NCI-H2107 (cell line): ENCODE measurements at places on chromosomes 1 and 21.

GRCh38 chr1:243964915-243965314 lies 86.2 kb upstream of the ZBTB18 start:
- no peak for DNase-seq

DNA sequence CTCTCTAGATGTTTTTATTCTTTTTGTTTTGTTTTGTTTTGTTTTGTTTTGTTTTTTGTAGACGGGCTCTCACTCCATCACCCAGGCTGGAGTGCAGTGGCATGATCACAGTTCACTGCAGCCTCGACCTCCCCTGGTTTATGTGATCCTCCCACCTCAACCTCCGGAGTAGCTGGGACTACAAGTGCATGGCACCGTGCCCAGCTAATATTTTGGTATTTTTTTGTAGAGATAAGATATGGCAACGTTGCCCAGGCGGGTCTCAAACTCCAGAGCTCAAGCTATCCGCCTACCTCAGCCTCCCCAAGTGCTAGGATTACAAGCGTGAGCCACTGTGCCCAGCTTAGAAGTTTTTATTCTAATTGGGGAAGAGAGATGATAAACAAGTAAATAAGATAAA lies 13.3 kb upstream of the TP53BP2 start:
- no peak for DNase-seq

DNA sequence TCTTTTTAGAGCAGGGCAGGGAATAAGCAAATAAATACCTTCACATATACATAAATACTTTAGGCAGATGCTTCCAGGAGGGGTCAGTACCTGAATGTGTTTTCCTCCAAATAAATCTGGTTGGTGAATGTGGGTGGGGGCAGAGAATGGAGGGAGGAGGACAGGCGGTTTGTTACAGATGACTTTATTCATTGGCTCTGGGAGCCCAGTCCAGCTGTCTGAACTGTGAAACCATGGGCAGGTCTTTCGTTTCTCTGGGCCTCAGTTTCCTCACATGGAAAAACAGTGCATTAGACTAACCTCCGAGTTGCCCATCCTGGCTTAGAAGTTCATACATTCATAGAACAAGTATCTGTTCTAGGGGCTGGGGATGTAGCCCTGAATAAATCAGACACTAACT lies 124.6 kb downstream of the IER5 start:
- no peak for DNase-seq

DNA sequence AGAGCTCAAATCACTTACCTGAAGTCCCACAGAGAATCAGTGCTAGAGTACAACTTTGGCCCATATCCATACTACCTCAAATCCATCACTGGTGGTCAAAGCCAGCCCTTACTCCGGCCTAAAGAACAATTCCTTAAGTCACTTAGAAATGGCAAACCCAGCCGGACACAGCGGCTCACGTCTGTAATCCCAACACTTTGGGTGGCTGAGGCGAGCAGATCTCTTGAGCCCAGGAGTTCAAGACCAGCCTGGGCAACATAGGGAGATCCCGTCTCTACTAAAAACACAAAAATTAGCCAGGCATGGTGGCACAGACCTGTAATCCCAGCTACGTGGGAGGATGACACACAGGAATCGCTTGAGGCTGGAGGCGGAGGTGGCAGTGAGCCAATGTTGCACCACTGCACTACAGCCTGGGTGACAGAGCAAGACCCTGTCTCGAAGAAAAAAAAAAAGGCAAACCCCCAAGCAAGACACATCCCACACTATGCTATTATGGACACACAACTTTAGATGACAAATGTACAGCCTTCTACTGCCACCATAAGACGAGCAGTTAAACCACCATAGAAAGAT lies 24.0 kb downstream of the NPHP4 start:
- no peak for DNase-seq

DNA sequence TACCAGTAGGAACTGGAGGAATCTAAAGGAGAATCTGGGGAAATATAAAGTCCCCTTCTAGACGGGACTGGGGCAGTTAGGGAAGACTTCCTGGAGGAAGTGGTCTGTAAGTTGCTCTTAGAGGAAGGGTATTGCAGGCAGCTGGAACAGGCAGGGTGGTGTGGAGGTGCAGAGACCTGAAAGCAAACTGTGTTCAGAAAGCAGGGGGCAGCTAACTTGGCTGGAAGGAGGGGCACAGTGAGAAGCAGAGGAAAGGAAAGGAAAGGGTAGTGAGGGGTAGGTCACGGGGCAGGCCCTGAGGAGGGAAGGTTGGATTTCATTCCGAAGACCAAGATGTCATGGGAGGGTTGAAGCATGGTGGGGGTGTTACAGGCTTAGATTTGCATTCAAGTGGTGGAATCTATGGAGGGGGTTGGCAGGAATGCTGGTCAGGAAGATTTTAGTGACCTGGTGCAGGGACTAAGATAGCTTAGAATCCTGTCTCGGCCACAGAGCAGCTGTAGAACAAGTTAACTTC lies 240.7 kb downstream of the FOXD2 start:
- DNase-seq: no peak

DNA sequence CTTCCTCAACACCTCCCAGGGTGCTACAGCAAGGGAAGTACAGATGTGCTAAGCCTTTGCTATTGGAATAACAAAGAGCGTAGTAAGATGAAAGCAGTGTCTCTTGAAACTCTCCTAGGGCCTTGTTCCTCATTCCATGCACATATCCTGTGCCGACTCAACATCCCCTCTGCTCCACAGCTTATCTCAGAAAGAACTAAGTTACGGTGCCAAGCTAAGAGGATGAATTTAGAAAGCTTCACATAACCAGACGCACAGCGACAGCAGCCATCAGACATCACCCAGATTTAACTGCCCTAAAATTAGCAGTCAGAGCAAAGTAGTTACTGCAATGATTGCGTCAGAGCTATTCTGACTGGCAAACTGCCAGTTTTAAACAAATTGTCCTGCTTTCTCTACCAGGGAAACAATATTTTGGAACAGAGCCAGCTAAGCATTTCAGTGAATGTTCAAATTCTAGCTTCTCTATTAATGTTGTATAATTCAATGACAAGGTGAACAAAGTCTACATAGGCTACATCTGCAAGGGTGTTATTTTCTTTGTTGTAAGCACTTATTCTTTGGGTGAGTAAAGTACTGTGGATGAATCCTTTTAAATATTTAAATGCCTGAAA lies 9.5 kb downstream of the SIPA1L2 start:
- peak; percentile 87 for DNase-seq

DNA sequence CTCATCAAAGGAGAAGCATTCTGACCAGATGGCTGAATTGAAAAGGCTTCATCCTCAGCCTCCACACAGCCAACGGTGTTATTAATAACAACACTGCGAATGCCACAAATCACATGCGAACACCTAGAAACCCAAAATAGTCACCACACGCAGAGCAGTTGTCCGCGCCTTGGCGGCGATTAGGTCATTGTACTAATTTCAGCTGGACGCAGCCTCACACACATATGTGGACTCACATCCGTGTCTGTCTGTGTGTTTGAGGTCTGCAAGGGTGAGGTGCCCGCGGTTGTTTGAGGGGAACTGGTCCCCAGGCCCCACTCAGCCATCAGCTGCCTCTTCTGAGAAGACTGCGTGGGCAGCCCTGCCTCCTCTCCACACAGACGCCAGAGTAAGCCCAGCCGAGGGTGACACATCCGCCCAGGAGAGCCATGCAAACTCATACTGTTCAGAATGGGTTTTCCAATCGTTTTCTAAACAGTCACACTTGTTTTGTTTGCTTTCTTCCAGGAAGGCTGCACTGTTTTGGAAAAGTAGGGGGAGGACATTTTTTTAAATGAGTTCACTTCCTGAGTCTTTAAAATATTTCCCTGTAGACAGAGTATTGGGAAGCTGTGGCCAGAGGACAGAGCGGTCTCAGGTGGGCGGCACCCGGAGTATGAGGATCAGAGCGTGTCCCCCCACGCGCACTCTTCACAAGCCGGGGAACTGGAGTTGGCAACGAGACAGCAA lies 53.4 kb downstream of the TOMM20 start:
- DNase-seq: no peak

GRCh38 chr1:100622966-100623762 lies 85.2 kb downstream of the GPR88 start:
- no peak for DNase-seq

GRCh38 chr1:228428412-228428811 lies 11.8 kb upstream of the TRIM17 start:
- DNase-seq: no peak

DNA sequence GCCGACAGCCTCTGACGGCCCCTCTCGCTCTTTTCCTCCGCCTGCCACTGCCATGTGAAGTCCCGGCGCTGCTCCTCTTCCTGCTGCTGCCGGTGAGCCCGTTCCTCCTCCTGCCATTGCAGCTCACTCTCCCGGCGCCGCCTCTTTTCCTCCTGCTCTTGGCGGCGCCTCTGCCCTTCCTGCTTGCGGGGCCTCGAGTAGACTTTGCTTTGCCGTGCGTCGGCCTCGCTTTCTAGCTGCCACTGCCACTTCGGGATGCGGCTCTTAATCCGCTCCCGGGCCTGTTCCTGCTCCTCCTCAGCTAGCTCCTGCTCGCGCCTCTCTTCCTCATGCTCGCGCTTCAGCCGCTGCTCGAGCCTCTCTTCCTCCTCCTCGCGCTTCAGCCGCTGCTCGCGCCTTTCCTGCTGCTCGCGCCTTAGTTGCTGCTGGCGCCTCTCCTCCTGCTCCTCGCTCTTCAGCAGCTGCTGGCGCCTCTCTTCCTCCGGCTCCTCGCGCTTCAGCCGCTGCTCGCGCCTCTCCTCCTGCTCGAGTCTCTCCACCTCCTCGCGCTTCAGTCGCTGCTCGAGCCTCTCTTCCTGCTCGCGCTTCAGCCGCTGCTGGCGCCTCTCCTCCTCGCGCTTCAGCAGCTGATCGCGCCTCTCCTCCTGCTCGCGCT lies 4.3 kb downstream of the TCHH start:
- DNase-seq: no peak

DNA sequence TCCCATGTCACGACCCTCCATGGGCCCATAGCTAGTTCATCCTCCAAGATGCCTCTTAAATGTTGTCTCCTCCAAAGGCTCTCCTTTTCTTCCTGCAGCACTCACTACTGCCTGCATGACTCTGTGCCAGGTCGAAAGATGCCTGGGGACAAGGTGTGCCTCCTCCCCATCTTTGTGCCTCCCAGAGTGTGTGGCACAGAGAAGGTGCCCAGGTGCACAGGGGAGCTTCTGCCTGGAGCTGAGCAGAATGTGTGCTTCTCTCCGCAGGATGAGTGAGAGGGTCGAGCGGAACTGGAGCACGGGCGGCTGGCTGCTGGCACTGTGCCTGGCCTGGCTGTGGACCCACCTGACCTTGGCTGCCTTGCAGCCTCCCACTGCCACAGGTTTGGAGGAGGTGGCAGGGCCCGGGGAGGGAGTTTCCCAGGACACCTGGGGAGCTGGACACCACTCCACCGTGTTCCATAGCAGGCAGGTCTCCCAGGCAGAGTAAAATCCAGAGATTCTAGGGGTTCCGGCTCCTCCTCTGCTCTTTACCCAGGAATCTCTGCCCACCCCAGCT lies 6.9 kb upstream of the PPM1J start:
- DNase-seq: no peak

DNA sequence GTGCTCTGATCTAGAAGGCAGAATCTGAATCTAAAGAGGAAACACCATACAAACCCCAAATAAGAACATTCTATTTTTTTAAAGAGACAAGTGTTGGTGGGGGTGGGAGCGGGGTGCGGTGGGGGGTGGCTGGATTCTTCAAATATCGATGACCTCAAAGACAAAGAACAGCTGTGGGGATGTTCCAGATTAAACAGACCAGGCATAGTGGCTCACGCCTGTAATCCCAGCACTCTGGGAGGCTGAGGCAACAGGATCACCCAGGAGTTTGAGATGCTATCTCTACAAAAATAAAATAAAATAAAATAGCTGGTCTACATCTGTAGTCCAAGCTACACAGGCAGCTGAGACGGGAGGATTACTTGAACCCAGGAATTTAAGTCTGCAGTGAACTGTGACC lies 5.0 kb downstream of the ATP1A4 start:
- DNase-seq: no peak

- no peak for DNase-seq
These were observed 80.8 kb downstream of the PIK3CD start for GRCh38 chr1:9732123-9732971.

DNA sequence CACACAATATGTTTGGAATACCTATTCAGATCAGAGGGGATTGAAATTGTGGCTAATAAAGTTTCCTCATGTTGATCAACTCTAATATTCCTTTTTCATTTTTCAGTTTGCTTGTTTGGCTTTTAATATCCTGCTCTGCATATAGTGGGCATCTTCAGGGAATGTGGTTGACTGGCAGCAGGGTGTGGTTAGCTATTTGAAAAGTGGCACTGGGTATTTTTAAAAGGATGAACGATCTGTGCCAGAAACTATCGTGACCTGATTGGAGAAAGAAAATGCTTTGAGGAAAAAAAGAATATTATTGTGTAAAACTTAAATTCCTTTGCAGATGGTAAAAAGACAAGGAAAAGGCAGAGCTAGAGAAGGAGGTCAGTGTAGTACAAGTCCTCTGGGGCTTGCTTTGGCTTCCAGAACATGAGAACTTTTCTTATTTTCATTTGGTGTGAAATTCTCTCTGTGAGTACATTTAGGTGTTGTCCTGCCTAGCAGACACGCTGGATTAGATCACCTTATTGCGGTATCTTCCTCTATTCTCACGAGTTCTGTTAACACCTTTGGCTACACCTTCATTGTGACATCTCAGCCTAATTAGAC lies 329.7 kb upstream of the SNX7 start:
- no peak for DNase-seq

- no peak for DNase-seq
These were observed 19.2 kb downstream of the EBNA1BP2 start for GRCh38 chr1:43152866-43153265.

DNA sequence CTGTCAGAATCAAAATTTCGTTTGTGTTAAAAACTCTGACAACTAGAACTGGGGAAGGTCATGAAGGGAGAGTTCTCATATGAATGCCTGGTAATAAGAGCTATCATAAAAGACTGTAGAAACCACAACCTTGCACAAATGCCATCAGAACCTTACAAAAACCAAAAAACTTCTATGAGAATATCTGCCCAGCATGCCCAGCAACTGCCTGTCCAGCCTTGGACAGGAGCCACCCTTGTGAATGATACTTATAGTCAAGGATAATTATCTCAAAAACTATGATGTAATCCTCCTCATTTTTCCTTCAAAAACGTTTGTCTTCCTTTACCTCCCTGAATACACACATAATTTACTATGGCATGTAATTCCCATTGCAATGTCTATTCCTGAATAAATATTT lies 53.4 kb upstream of the C1orf185 start:
- no peak for DNase-seq

- DNase-seq: no peak
These were observed 687 bp downstream of the TGFBR3 start for GRCh38 chr1:91885213-91885715.

GRCh38 chr1:91015358-91015780 lies 6.5 kb downstream of the ZNF644 start:
- DNase-seq: no peak
